CD4-positive, alpha-beta T cell treated with Interleukin-17A for 1 hour (primary cell): ENCODE measurements at places on chromosomes 2 and 18.

GRCh38 chr2:133140620-133141019, 427.6 kb downstream of the NCKAP5 start:
- DNase-seq = no peak

GRCh38 chr2:6077585-6077984, 385.4 kb downstream of the SOX11 start:
- DNase-seq = no peak

DNA sequence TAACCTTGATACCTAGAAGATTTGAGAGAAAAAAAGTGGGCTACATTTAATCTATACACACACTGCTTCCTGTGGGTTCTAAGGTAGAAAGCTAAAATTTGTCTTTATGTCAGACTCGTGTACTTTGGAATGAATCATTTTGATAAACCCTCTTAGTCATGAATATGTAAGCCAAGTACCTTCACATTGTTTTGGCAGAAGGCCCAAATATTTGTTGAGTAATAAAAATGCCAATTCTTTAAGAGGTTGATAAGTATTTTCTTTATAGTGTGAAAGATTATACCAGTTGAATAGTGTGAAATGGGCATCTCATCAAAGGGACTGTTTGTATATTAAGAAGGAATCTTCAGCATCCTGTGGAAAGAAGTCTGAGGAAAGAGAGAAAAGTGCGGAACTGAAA, 1464.7 kb upstream of the ZEB2 start:
- no peak for DNase-seq

DNA sequence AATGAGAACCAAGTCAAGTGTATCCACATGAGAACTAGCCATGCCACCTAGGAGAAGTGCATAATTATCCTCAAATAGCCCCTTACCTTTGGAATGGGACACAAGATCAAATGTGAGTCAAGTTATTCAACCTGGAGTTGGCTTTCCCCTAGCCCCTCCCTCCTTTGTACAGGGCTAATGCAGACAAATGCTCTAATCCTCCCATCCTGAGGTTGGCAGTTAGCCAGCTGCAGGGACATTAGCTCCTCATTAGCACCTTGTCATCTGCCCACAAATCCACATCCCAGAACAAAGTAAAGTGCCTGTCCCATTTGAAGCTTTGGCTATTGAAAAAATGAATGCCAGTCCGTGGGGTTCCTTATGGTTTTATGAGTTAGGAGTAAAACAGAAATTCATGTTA, 294.1 kb upstream of the FANCL start:
- DNase-seq = no peak

DNA sequence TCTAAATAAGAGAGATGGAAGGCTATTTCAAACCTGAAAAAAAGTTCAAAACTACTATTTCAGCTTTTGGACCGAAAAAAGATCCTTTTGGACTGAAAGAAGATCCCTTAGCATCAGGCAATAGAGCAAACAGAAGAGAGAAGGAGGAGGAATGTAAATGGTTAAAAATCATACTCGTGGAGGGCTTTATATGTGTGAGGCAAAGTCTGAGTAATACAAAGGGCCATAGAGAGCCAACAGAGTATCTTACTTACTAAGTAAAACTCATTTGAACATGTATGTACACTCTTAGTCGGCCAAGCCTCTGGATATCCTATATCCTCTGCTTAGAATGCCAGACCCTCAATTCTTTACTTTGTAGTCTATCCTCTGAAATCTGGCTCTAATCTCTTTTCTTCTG, 55.7 kb downstream of the ITSN2 start:
- DNase-seq = no peak

- no peak for DNase-seq
Observed at GRCh38 chr2:126343136-126343535, 312.8 kb upstream of the GYPC start.

DNA sequence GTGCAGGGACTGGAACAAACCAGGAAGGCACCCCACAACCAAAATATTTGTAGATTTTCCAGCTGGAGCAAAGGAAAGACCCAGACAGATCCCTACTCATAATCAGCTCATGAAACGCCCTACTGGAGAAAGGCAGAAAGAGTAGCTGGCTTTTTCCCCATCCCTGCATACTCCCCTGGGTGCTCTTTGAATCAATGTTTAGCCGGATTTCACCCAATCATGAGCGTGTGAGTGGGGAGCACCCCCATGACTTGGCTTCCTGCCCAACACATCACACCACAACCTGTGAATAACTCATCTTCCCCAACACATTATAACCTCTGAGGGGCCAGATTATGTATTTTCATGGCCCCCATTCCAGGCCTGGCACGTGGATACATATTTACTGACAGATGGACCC, 35.1 kb upstream of the SLC14A1 start:
- peak; percentile 60 for DNase-seq
